ENCODE measurements at places on chromosomes 6 and 20. TPM values are rescaled to one million over a fixed set of nuclear protein-coding genes. Genes with fewer than 3 reads are reported as not detected.

XKR7 gene
- total RNA-seq = 0.04 TPM

RCAN2 gene
- total RNA-seq = 46.9 TPM

DNA sequence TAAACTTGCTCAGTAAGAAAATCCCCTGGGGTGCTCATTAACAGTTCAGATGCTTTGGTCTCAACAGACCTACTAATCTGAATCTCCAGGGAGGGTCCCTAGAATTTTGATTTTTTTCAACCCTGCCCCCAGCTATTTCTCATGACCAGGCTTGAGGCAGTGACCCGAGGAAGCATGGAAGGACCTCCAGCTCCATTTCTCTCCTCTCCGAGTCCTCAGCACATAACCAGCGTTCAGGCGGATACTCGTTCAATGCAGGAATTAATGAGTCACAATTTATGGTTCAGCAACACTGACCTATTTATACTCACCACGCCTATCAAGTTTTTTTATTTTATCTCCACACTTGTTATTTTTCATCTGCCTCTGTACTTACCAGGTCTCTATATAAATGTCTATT lies 369.2 kb upstream of the CDH4 start:
- H3K4me3 ChIP-seq = no peak overlapping the region
- no peak for ATAC-seq

DNA sequence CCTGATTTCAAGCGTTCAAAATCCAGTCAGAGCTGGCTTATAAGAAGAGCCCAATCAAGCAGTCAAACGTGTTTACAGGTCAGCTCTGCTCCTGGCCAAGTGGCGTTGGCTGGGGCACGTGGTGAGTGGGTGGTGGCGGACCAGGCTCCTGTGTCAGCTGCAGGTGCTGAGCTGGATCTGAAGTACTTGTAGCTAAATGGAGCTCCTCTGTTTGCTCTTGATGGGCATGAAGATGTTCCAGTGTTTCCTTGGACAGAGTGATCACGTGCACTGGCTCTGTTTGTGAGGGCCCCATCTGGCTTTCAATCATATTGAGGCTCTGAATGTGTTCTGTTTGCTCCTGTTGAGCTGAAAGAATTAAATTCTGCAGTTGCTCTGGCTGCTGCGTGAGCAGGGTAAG lies 10.2 kb upstream of the MICAL1 start:
- H3K4me3 ChIP-seq = no peak overlapping the region
- H3K4me1 ChIP-seq = peaks cover 16% of the 10 kb centered on the region
- H3K27ac ChIP-seq = peak overlapping the region; percentile 32
- H3K36me3 ChIP-seq = no peaks in the 10 kb centered on the region

DNA sequence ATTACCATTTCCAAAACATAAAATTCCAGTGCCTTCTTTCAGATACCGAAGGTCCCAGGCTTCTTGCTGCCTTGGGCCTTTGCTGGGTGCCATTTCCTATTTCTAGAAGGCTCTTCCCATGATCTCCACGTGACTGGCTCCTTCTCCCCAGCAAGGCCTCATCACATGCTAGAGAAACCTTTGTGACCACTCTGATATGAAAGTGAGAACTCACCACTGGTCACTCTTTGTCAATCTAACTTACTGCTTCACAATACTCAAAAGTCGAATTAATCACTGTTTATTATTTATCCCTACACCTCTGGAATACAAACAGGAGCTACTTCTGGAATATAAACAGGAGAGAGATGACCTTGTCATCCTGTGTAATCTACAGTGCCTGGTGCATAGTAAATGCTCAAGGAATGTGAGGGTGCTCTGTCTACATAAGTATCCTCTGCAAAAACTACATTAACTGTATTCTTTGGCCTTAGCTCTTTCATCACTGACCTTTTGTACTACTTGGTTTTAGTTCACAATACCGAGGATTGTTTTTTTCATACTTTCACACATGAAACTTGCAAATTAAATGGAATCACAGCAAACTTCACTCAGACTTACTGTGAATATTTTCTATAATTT lies 1.6 kb downstream of the STX7 start:
- peak overlapping the region; percentile 90 for H3K27ac ChIP-seq
- H3K4me1 ChIP-seq = peaks cover 4% of the 10 kb centered on the region
- ATAC-seq = no peak
- H3K4me3 ChIP-seq = peak overlapping the region; percentile 87
- H3K27me3 ChIP-seq = no peaks in the 10 kb centered on the region

Measured in gastroesophageal sphincter (tissue), 4 donors.